Cortex of kidney (tissue), 1 donor: ENCODE measurements at places on chromosomes 7 and 10.

- DNase-seq, result no peak
Measured at GRCh38 chr10:33112831-33113455, 154.9 kb upstream of the ITGB1 start.

DNA sequence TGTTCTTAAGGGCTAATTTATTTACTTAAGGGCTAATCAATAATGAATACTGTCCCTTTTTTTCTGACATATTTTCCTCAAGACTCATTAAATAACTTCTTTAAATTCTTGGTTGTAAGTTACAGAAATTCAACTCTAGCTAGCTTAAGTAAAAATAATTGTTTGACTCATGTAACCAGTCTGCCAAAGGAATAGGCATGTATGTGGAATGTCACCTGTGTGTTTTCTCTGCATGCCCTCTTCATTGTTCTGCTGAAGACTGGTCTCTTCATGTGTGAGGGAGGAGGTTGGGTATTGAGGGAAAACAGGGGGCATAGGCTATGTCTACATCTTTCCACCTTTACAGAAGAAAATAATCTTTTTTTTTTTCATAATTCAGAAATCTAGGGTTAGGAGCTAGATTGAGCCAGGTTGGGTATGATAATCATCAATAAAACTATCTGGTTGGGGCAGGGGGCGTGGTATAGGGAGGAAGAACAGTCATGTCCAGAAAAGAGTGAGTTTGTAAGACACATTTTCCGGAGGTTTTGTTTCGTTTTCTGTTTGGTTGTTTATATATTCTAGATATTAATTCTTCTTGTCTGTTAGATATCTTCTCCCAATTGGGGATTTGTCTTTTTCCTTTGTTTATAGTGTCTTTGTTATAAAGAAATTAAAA lies 37.9 kb downstream of the EXOC4 start:
- no peak for DNase-seq

DNA sequence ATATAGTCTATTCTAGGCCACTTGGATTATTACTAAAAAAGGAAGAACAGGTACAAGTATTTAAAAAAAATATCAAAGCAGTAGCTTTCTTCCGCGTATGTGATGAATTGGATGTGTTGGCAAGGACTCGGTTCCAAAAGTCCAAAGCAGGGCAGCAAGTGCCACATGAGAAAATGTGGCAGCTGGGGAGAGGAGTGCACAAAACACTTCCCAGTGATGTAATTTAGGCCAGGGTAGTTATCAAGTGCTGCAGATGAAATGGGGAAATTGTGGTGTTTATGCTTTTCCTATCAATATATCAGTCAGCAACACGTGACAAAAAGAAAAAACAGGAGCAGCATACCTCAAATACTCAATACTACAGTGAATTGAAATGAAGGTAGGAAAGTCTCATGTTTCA lies 7.0 kb downstream of the RHOBTB1 start:
- no peak for DNase-seq

DNA sequence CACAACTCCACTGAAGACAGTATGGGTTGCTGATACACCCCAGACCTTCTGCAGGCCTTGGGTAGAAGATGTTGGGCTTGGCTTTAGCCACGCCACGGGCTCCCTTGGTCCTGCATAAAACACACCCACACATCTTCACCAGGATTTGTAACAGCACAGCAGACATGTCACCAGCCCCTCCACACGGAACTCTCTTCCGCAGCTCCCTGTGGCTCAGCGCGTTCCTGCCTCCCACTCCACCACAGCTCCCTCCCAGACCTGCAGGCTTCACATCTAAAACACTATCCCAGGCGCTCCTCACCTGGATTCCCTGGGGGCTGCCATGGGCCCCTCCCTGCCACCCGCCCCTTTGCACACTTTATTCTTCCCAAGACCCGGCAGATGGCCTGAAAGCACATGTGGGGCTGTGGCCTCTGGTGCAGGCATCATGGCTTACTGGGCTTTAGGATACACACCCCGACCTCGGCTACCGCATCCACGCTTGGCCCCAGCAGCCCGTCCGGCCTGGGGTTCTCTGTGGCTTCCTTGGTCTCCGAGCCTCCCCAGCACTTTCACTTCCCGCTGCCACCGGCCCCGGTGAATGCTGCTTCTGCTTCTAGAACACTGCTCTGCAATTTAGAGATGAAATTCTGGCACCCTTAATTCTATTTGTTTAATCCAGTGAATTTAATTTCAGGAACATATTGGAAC lies 432.9 kb downstream of the DNAJB6 start:
- DNase-seq, result no peak

- no peak for DNase-seq
Measured at GRCh38 chr10:96339956-96340904, 18.6 kb downstream of the OPALIN start.

GRCh38 chr10:64867501-64867962 lies 1346.3 kb downstream of the REEP3 start:
- DNase-seq, result no peak

DNA sequence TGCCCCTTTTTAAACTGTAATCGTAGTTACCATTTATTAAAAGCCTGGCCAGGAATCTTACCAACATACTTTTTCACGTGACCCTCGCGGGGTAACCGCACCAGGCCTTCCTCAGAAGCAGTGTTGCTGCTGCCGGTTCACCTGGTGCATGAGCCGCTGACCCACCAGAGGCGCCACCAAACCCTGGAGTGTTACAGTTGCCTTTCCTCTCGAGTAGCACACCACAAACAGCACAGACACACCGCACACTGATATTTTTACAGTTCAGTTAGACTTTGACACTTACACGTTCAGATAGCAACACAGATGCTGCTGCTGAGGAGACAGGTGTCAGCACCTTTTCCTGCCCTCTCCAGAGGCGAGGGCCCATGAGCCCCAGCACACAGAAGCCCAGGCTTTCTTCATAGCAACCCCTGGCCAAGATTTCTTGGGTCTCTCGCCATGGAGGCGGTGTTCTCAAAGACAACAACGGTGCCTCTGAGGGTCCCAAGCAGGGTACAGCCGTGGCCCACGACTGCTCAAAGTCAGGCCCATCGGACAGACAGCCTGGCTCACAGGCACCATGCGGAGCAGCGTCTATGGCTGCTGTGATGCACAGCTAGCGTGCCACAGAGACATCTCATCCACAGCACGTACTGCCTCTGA lies 123.1 kb downstream of the DIP2C start:
- no peak for DNase-seq

- no peak for DNase-seq
Measured at GRCh38 chr7:74466196-74466813, 12.6 kb downstream of the GTF2IRD1 start.

- no peak for DNase-seq
Measured at GRCh38 chr7:26441002-26441521, 149.4 kb downstream of the SNX10 start.

- no peak for DNase-seq
Measured at GRCh38 chr7:159154243-159154642, 9.6 kb upstream of the VIPR2 start.

- DNase-seq, result no peak
Measured at GRCh38 chr10:47146572-47146971, 153.4 kb upstream of the GDF10 start.

DNA sequence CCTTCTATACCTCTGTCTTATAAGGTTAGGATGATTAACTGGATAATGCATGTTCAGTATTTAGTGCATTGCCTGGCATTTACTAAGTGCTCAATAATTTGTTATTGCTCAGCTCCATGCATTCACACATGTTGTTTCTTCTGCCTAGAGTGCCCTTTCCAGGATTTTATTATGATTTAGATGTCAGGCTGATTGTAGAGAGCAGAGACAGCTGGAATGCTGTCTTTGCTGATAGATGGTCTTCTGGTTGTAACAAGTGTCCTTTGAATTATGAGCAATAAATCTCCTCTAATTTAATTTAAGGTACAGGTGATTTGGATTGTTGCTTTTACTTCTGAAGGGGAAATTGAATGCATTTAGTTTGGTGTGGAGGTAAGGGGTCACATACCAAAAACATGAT lies 548.0 kb downstream of the MAGI2 start:
- DNase-seq, result no peak

DNA sequence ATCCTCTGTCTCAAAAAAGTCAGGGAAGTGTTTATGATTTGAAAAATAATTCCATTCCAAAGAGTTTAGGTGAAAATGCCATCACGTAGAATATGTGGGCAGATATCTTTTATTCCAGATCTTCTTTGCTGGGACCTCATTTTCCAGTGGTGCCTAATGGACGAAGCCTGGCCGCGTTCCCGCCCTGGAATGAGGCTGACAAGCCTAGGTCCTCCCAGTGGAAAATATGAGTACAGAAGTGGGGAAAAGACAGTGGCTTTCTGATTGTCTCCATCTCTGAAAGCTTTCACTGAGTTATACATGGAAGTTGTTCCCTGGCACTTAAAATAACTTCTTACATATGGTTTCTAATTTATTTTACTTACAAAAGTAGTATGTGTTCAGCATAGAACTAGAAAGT lies 139.4 kb downstream of the TACC2 start:
- DNase-seq, result no peak

GRCh38 chr7:16847381-16847860 lies 34.4 kb downstream of the AGR3 start:
- no peak for DNase-seq

DNA sequence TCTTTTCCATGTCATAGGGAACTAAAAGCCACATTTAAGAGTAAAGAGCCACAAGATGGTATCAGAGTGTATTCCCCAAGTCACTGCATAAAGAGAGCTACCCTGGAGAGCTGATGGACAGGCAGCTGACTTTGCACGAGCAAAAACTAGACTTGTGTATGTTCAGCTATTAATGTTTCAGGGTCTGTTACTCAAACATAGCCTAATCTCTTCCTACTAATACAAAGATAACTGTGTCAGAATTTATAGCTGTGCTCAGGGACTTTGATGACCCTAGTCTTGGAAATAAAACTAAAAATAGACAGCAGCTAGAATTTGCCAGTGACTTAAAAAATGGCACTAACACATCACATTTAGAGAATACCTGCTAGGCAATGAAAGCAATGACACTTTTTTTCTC lies 45.5 kb upstream of the LRRTM3 start:
- DNase-seq, result no peak

- DNase-seq, result no peak
Measured at GRCh38 chr7:27147199-27148030, at the start of gene HOXA6. Gene HOXA6 (minus strand): TSS chr7:27147774. CDS start chr7:27147749, 25 bp downstream.

DNA sequence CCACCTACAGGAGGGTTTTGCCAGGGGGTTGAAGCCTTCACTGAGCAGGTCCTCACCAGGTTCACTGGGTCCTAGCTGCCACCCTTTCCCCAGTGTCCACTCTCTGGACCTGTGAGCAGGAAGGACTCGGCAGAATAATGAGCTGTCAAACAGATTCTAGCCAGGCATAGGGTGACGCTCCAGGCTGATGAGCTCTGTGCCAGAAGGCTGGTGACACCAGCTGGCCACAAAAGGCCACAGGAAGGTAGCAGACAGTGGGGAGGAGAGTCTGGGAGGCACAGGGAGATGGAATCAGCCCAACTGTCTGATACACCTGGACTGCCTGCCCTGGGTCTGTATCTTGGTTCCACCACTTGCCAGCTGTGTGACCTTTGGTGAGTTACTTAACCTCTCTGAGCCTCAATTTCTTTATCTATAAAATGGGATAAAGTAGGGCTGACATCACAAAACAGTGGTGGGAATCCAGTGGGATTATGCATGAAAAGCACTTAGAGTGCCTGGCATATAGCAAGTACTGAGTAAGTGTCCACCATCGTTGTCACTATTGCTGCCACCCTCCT lies 26.7 kb upstream of the NDST2 start:
- DNase-seq, result no peak

DNA sequence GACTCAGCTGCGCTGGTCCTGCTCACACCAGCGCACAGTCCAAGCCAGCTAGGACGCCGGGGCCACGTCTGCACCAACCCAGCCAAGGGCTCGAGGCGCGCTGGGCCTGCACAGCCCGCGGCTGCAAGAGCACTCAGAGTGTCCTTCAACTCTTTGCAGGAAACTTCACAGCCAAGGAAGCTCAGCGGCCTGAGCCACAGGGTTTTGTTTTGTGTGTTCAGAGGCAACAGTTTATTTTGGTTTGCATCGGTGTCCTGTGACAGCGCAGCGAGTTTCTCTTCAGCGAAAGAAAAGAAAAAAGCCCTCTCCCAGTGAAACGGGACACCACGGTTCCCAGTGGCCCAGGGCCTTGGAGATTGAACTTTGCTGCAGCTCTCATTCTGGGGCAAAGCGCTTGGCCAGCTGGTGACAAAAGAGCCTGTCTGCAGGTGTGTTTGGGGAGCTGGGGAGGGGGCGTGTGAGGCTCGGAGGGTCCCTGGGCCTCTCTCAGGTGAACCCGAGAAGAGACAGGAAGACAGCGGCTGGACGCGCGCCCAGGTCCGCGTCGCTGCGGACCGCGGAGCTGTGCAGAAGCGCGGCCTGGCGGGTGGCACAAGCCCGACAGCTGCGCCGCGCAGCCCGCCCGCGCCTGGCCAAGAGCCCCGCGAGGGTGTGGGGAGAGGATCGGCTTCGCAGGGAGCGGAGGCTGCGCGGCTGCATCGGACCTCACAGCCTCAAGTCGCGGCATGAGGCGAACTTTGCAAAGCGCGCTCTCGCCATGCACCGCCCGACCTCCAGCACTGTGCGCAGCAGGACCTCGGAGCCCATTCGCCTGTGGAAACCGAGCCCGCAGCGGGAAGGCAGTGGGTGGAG lies 922 bp downstream of the CXCL12 start:
- no peak for DNase-seq

GRCh38 chr10:27225642-27226257 lies 14.8 kb downstream of the ACBD5 start:
- DNase-seq, result no peak

DNA sequence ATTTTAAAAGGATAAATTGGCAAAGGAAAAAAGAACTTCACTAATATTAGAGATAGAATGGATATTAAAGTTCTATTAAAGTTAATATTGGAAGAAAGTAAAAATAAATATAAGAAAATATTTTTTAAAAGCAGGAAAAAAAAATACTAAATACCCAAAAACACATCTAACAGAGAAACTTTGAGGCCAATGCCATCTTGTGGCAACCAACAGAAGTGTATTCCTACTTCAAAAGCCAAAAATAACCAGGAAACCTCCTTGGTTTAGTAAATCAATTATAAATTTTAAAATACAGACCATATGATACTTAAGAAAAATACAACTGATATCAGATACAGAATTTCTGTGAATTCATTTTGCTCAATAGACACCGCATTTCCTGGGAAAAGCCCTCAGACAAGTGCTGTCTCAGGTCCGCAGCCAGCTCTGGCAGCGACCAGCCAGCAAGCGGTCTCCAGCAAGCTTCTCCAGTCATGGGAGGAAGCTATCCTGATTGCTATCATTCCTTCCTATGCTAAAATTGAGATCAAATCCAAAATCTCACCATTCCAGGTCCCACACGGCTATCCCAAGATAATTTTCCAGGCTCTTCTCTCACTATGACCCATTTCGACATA lies 65.3 kb downstream of the LMBR1 start:
- no peak for DNase-seq

DNA sequence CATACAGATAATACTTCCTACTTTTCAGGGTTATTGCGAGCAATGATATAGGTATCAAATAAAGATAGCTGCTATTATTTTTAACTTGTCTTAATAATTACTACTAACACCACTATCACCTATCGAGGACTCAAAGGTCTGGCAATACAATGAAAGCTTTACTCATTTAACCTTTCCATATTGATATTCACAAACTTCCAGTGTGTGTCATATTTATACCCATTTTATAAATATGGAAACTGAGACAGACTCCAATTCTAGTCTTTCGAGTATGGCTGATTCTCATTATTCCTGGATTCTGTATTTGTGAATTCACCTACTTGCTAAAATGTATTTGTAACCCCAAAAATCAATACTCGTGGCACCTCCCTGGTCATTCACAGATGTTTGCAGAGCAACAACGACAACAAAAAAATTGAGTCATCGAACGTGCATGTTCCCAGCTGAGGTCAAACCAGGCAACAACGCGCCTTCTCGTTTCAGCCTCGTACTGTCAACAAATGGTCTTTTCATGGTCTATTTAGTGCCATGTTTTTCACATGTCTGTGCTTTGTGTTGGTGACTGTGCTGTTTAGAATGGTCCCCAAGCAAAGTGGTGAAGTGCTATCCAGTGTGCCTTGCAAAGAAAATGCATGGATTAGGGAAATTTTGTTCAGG lies 51.7 kb downstream of the SMURF1 start:
- no peak for DNase-seq
